ENCODE measurements at places on chromosomes 13 and 19.
A peak's percentile ranks its signal among the peaks of the same experiment; 100 is the strongest.

DNA sequence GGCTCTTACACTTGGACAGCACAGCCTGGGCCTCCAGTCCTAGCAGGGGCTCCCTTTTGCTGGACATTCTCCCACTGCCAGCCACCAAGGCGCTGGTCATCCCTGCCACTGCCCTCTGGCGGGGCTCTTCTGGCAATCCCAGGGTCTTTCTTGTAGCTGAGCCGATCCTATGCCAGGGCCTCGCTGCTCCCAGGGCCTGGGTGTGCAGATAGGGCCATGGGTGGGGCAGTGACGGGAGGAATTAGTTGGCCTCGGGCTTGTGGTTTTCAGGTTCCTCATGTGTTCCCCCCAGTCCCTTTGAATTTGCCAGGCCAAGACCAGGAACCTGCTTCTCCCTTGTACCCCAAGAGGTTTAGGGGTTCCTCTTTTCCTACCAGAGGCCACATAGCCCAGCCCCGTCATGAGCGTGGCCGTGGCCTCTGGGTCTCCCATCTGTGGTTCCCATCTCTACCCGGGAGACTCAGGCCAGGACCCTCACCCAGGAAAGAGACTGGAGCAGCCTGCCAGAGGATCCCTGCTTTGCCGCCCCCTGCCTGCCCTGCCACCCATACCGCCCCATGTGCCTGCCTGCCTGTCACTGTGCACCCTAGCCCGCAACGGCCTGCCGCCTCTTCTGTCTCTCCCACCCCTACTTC lies 26.2 kb downstream of the TMED1 start:
- no peak for DNase-seq

DNA sequence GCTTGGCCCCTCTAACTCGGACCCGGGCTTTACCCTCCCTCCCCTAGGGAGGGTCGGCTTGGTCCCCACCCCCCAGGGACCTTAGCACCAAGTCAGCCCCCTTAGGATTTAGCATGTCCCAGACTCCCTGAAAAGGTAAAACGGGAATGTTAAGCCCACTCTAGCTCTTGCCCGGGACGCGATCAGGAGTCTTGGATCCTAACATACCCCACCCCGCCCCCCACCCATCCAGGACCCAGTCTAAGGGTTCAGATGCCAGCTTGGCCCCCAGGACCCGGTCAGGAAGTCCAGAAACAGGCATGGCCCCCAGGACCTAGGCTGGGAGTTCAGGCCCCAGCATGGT lies 437 bp downstream of the EPOR start:
- DNase-seq: no peak

DNA sequence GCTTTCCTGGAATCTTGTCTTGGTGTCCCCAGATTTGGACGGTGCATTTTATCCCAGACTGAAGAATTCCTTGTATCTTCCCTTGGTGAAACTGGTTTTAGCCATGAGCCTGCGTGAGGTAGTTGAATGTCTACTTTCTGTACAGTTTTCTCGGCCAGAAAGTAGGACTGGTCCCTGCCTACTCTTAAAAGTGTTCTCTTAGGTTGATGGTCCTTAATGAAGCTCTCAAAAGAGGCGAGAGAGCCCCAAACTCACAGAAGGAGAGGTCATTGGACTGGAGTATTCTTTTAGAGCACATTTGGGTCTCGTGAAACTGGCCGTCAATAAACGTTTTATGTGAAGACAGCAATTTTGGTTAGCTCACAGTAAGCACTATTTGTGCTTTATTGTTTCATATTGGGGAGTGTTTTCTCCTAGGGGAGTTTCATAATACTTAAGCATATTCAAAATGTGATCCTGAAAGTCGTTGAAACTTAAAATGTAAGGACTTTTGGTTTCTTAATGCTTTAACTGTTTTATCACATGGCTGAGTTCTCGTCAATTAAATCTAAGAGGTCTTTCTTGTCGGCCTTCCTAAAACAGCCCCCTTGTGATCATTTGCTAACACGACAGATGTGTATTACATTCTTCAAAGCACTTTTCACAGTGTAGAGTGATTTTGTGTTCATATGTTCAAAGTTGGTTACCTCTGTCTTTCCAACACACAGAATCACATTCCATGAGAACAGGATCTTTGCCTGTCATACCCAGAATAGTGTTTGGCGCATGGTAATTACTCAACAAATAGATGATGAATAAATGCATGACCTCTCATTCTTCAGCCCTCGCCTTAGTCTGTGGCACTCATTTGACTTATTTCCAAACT lies 889 bp downstream of the GTF2F2 start:
- no peak for DNase-seq

DNA sequence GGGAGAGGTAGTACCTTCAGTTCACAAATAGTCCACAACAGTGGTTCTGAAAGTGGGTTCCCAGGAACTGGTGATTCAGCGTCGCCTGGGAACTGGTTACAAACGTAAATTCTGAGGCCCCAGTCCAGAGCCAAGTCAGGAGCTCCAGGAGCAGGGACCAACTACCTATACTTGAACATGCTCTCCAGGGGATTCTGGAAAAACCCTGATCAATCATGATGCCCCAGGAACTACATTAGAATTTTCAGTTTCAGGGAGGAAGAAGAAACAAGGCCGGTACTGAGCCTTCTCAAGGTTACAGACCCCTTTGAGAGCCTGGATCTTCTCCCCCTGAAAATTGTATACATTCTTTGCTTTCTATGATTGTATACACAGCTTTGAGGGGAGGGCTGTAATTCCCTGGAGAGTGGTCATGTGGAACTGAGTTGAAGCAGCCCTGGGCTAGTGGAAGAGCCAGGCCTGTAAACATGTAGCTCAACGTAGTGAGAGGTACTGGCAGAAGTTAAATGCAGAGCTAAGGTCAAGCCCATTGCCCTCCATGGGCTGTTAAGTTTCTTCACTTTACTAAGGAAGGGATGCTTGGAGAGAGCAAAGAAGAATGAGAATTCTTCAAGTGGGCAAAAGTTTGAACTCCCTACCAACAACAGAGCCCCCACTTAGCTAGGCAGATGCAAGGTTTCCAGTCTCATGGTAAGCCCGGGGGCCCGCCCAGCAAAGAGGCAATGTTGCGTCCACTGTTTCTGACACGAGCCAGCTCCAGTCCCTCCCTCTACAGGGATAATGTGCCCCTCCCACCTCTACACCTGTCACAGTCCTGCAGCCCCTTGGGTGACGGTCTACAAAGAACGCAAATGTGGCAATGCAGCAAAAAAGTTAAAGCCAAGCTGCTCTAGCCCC lies 17.0 kb downstream of the DOCK9 start:
- no peak for DNase-seq

DNA sequence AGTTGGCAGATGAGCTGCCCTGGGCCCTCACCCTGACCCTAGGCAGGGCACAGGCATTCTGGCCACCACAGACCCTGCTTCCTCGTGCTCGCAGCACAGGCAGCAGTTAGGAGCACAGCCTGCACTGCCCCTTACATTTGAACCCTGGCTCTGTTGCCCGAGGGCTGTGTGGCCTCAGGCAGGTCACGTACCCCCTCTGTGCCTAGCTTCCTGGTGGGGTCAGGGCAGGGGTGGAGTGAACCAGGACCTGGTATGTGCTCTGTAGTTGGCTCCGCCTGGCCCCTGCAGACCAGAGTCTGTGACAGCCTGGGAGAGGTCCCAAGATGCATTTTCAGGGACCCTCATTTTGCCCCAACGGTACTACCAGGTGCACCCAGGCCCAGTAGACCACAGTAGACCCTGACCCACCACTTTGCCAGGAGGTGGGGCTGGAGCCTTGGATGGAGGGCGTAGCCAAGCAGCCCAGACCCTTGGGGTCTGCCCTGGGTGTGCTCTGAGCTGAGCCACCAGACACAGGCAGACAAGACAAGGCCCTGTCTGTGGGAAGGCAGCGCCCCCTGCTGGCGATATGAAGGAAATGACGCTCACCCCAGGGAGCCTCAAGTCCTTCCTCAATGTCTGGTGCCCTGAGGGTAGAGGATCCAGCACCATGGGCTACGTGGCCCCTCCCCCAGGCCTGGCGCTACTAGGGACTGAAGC lies 9.1 kb downstream of the LYL1 start:
- peak; percentile 56 for DNase-seq

- DNase-seq: no peak
Measured at GRCh38 chr13:44730099-44730498, 154.0 kb upstream of the TSC22D1 start.

GRCh38 chr13:38753878-38754277 lies 67.0 kb downstream of the FREM2 start:
- no peak for DNase-seq

- DNase-seq: no peak
Measured at GRCh38 chr13:99373436-99373835, 66.2 kb upstream of the GPR183 start.

- no peak for DNase-seq
Measured at GRCh38 chr19:55778331-55778730, 9.4 kb downstream of the RFPL4AL1 start.

Measured in NCI-H2029 (cell line).